ENCODE measurements at places on chromosomes 12 and 14.

DNA sequence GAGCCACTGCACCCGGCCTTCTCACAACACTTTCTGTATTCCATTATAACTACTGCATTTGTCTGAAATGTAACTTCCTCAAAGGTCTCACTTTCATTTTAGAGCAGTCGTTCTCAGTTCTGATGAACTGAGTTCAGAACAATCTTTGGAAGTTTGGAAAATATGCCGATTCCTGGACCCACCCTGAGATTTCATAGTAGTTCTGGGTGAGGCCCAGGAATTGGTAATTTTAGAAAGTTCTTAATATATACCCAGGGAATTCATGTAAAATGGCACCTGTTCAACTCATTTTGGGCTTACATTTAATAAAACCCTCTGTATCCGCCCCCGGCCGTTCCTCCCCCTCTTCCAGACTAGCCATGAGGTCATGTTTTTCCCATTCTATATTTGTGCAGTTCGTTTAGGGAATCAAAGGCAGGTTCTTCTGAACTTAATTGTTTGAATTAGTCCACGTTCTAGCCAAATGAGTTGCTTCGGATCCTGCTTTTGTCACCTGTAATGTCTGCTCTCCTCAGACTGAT is 5.9 kb downstream of the GSG1 start:
- no peak for DNase-seq

DNA sequence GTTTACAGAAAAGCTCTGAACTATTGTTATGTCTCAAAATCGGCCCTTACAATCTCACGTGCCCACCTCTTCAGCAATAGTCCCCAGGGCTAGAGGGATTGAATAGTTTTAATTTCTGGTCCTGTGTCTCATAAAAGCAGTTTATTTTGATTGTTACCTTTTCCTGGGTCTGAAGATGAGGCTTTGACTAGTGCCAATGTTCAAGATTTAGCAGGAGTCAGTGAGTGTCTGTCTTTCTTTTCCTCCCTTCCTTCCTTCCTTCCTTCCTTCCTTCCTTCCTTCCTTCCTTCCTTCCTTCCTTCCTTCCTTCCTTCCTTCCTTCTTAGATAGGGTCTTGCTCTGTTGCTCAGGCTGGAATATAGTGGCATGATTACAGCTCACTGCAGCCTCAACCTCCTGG is 24.7 kb upstream of the SOCS2 start:
- DNase-seq = no peak

DNA sequence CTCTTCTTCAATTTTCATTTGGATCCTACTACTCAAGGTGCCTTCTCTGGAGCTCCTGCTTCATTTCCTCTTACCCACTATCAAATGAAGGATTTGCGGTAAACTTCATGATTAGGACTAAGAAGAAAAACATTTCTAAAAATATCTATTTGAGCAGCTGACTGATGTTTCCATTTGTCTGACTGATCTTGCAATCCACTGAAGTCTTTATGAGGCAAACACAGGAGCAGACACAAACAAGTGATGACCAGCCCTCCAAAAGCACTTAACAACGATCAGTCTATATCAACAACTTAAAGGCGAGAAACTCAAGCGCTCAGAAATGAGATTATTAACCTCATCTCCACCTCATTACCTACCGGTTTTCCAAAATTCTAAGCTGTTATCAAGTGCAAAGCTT is 26.2 kb downstream of the OSBPL8 start:
- no peak for DNase-seq

- DNase-seq = no peak
These were observed 773.1 kb upstream of the TBX3 start for GRCh38 chr12:115456946-115457689.

DNA sequence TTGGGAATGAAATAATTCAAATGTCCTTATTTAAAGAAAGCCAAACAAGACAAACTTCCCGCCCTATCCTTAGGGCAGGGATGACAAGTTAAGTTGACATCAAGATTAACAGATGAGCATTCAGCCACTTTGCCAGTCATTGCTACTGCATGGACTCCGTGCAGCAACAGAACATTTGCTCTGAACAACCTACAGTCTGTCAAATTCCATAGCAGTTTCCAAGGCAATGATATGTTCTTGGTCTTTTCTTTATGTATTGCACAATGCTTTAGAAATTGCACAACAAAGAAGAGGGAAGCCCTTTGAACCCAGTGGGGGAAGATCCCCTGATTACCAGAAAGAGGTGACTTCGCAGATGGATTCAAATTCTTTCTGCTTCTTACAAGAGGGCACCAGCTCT is 269.8 kb downstream of the BCAT1 start:
- no peak for DNase-seq

DNA sequence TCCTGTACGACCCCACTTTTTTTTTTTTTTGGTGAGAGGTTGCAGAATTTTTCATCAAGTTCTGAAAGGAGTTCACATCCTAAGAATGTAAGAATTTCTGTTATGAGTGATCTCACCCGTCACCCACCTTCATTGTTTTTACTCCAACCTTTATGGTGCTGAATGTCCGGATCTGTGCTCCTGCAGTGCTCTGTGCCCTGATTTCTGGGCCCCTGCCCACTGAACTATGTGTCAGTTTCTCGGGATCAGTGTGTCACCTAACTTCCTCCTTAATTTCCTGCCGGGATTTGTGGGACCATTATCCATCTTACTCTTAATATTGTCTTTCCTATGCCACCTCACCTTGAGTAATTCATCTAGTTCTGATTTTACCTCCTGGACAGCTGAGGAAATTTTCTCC is 11.6 kb downstream of the RASSF8 start:
- no peak for DNase-seq

DNA sequence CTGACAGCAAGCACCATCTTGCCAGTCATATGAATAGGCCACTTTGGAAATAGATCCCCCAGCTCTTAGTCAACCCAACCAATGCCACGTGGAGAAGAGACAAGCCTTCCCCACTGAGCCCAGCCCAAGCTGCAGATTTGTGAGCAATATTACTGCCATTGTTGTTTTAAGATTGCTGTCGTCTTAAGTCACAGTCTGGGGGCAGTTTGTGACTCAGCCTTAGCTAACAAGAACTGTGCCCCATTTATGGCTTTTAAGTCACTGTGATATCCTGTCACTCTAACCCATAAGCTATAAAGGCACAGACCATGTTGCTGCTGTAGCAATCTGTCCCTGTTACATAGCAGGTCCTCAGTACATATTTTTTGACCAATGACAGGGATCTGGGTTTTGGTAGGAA is 464.2 kb downstream of the MED13L start:
- DNase-seq = no peak

GRCh38 chr14:90871605-90872233 is 55.5 kb upstream of the TTC7B start:
- DNase-seq = no peak

Measured in effector CD4-positive, alpha-beta T cell (primary cell).